GOT3 (cell line): ENCODE measurements at places on chromosomes 6 and 20.

DNA sequence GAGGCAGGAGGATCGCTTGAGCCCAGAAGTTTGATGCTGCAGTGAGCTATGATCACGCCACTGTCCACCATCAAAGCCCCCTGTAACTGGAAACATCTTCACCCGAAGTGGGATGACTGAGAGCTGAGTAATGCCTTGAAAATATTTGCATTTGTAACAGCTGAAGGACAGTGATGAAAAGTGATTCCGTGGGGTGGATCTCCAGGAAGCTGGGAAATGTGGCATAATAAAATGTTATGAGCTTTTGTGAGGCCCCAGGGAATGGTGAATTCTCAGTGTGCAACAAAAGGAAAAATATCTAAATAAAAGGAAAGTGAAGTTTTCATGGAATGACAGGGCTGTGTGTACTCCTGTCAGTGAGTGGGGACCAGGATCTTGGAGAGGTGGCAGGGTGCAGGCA, 92.0 kb downstream of the JAG1 start:
- DNase-seq = no peak

GRCh38 chr6:53035549-53036213, 29.5 kb upstream of the FBXO9 start:
- DNase-seq = no peak

GRCh38 chr6:152905551-152906299, 77.1 kb downstream of the FBXO5 start:
- DNase-seq = no peak

GRCh38 chr6:164184410-164184809, 769.9 kb downstream of the QKI start:
- no peak for DNase-seq

GRCh38 chr20:3313683-3314065, 74.7 kb upstream of the SLC4A11 start:
- DNase-seq = no peak

GRCh38 chr20:38624084-38624483, 22.5 kb downstream of the ARHGAP40 start:
- no peak for DNase-seq

- DNase-seq = no peak
These were observed at the start of gene TNF for GRCh38 chr6:31575335-31575901. Gene TNF (plus strand): TSS chr6:31575565. CDS start chr6:31575742, 177 bp downstream.
